Naive thymus-derived CD4-positive, alpha-beta T cell (primary cell): ENCODE measurements at places on chromosomes 5 and 9. TPM values are rescaled to one million over a fixed set of nuclear protein-coding genes. Genes with fewer than 3 reads are reported as not detected.

CDX1 gene
- not detected for total RNA-seq

GPRIN1 gene
- 0.11 TPM for total RNA-seq

PCDHB4 gene
- 0.19 TPM for total RNA-seq

FBN2 gene
- total RNA-seq: not detected in 2 replicates

ISL1 gene
- total RNA-seq: not detected

FAM221B gene
- not detected for total RNA-seq

GPR150 gene
- total RNA-seq: 0.43 and 0.48 TPM in 2 replicates

ANKRD18B gene
- not detected for total RNA-seq

GMCL2 gene
- not detected in 2 replicates for total RNA-seq

CCDC192 gene
- total RNA-seq: not detected

ITK gene
- total RNA-seq: 473 TPM

LEAP2 gene
- total RNA-seq: 2.2 TPM

TRIM52 gene
- 35.7 TPM for total RNA-seq

PCDH1 gene
- 3.2 TPM for total RNA-seq

MEIKIN gene
- total RNA-seq: 1.6 TPM
